ENCODE measurements at places on chromosomes 5 and 9.

DNA sequence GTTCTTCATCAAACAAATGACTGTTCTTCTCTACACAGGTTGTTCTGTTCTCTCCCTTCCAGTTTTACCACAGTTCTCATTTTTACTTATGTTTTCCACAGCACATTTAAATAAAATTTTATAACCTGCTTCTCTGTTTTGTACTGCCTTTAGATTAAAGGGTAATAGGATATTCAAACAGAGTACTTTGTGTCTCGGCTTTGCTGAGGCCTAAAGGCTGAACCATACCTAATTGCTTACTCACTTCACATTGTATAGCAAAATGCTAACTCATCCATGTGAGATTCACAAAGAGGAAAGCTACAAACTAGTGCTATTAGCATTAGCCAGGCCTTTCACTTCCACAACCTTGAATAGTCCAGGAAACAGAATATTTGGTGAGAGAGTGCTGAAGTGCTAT lies 200.3 kb downstream of the TRPM3 start:
- no peak for DNase-seq

- no peak for DNase-seq
Measured at GRCh38 chr5:103114440-103114839, 5.5 kb downstream of the GIN1 start.

DNA sequence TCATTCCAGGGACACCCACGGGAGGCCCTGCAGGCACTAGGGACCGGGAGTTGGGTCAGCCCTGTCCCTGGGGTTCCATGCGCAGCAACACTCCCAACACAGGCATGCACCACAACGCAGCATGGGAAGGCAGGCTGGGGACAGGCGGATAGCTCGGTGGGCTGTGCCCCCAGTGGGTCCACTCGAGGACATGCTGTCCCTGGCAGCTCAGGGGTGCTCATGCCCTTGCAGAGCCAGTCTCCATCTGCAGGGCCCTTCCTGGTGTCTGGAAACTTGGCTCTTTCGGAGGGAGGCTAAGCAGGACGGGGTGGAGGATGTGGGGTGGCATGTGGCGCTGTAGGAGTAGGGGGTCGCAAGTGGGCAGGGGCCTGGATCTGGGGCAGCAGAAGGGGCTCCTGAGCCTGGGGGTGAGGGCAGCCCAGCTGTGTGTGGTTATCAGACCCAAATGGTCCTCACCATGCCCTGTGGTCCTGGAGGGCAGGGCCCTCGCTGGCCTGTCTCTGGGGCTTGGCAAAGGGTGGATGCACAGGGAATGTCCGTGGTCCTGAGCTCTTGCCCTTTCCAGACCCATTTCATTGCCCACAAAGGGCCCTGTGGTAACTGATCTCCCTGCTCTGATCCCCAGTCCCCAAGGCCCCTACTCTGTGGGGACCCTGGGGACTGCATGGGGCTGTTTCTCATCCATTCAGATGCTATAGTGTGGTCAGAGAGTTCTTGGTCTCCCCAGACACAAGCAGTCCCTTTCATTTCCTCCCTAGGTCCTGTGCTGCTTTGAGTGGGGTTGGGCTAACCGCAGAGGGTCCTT lies 90.3 kb upstream of the PHYKPL start:
- no peak for DNase-seq

GRCh38 chr5:40776658-40776977 lies 20.9 kb upstream of the TTC33 start:
- DNase-seq: no peak

DNA sequence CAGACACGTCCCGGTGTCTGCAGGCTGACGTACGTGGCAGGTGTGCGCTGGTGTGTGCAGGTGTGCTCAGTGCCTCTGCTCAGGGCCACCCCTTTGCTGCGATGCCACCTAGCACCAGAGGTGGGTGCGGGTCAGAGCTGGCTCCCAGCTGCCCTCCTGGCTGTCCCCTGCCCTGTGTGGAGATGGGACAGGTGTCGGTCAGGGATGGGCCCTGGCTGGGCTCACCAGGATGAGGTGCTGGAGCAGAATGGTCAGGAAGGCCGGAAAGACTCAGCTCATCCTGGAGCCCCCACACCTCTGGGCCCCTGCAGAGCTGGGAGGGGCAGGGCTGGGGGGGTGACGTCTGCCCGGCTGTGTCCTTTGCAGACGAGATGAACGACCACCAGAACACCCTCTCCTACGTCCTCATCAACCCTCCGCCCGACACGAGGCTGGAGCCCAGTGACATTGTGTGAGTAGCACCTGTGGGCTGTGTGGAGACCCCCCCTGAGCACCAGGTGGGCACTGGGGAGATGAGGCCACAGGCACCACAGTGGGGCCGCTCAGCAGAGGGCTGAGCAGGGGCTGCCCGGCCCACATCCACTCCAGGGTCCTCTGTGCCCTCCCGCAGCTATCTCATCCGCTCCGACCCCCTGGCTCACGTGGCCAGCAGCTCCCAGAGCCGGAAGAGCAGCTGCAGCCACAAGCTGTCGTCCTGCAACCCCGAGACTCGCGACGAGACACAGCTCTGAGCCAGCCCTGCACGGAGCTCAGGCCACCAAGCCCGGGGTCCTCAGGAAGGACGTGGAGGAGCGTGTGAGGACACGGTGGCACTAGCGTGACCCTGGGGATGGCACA lies 89.7 kb downstream of the KCNT1 start:
- no peak for DNase-seq

GRCh38 chr5:54362992-54363625 lies 52.7 kb upstream of the ARL15 start:
- no peak for DNase-seq

DNA sequence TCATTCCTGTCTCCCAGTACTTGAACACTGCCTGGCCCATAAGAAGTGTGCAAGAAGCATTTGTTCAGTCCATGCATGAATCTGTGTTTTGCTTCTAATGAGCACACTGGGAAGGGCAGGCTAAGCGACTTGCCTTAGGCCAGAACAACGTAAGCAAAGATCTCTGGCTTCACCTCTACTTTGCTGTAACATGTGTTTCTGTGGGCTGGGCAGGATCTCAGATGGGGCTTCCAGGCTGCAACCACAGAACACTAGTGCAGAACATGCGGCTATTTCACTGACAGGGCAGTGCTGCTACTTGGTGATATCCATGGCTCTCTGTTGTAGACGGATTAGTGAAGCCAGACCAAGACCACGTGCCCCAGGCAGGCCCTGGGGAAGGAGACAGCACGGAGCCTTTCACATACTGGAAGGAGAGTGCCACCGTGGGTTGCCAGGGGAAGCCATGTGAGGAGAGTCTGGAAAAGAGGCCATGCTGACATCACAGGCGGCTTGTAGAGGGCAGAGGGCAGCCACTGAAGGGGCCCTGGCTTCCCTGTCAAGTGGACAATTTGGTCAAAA lies 9.9 kb downstream of the DIRAS2 start:
- no peak for DNase-seq

- DNase-seq: no peak
Measured at GRCh38 chr9:71692337-71692736, 76.0 kb downstream of the CEMIP2 start.

DNA sequence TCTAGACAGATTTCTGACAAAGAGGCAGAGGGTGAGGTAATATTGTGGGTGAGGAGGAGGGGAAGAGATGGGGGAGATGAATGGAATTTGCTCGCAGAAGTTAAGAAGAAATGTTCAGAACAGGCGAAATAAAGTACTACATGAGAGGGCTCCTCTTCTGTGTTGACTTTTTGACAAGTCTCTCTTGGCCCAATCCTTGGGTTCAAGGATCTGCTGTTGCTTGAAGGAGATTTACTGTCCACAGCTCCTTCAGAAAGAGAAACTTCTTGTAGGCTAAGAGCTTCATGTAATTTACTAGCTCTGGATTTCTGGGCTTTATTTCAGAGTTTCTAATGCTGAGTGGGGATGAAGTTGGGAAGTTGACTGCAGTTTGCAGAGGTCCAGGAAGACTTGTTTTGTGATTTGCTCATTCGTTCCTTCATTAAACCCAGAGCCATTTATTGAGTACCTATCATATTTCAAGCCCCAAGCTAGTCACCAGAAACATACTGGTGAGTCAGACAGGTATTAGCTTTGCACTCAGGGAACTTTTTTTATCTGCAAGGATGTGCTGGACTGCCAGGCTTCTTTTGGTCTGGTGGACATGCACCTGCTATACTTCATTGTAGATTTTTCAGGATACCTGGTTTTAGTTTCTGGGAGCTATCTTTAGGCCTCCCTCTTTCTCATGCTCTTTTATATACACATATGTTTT lies 402.9 kb upstream of the CLINT1 start:
- no peak for DNase-seq

DNA sequence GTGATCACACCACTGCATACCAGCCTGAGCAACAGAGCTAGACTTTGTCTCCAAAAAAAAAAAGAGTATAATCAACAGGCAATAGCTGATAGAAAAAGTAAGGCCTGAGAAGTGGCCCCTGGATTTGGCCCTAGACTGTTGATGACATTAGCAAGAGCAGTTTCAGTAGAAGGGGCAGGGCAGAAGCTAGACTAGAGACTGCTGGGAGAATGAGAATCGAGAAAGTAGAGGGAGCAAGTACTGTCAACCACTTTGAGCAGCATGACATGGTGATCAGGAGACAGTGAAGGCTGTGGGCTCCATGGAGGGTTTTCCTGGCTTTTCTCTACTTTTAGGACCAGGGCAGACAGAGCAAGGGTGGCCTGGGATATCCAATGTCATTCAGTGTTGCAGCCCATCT lies 34.9 kb upstream of the B4GALT1 start:
- no peak for DNase-seq

GRCh38 chr9:92980085-92980745 lies 32.9 kb downstream of the FGD3 start:
- no peak for DNase-seq

DNA sequence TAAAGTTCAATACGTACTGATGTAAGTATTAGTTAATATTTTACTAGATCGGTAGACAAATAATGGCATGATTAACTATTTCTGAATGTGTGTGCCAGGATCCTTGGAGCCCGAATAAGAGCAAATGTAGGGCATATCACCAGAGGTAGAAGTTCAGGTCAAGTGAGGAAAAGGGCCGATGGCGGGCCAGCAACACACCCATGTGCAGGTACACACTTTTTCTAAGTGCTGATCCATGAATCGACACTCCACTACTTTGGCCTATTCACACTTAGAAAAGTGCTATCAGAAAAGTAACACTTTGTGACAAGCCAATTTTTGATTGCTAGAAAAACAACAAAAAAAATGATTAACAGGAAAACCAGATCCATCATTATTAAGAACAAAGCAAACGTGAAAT lies 150.3 kb downstream of the AUH start:
- no peak for DNase-seq

- DNase-seq: peak; percentile 21
Measured at GRCh38 chr9:114538241-114538640, 33.0 kb upstream of the WHRN start.

DNA sequence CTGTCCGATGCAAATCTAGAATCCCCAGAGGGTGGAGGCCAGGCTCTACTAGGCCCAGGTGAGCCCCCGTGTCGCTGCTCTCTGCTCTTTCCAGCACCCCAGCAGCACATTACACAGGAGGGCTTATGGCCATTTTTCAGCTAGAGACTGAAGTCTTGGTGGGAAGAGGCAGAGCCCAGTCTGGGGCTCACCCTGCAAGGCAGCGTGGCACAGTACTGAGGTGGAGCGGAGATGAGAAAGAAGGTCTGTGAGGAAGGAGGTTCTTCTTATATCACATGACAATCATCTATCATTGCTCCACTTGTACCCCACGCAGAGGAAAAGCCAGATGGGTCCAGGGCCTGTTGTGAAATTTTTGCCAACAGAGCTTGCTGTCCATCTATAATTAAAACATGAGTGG lies 10.0 kb upstream of the KIF12 start:
- DNase-seq: no peak

DNA sequence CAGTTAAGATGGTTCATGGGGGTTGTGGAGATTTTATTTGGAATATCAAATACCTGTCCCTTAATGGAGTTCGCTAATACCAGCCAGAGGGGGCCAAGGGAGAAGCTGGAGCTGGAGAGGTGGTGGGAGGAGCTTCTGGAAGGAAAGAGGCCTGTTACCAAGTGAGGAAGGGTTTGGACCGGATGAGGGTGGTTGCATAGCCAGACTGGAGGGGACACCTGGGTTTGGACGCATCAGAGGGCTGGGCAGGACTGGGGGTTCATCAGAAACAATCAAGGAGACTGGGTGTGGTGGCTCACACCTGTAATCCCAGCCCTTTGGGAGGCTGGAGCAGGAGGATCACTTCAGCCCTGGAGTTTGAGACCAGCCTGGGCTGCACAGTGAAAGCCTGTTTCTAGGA lies 111.8 kb upstream of the IER5L start:
- DNase-seq: no peak
